CD4-positive, alpha-beta T cell treated with Interferon alpha-2 for 1 hour (primary cell): ENCODE measurements at places on chromosomes 16 and 17.

DNA sequence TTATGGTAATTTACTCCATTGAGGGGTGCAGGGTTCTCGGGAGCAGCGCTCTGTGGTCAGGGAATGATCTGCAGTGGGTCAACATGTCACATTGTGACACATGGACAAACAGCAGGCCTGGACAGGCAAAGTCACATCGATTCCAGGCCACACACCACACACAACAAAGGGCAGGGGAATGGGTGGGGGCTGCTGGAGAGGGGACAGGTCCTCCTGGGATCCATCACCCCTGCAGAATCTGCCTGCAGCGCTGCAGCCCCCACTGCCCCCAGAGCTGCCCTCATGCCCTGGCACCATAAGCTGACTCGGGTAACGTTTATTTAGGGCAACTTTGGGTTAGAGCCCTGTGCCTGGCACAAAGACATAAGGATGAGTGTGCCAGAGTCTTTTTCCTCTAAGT lies 9.1 kb downstream of the PEMT start:
- DNase-seq: no peak

DNA sequence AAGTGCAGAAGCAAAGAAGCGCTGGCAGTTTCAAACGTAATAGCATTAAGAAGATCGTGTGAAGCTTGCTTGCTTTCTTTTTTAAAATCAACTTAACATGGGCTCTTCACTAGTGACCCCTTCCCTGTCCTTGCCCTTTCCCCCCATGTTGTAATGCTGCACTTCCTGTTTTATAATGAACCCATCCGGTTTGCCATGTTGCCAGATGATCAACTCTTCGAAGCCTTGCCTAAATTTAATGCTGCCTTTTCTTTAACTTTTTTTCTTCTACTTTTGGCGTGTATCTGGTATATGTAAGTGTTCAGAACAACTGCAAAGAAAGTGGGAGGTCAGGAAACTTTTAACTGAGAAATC lies 17.4 kb upstream of the RAB11FIP4 start:
- DNase-seq: no peak

DNA sequence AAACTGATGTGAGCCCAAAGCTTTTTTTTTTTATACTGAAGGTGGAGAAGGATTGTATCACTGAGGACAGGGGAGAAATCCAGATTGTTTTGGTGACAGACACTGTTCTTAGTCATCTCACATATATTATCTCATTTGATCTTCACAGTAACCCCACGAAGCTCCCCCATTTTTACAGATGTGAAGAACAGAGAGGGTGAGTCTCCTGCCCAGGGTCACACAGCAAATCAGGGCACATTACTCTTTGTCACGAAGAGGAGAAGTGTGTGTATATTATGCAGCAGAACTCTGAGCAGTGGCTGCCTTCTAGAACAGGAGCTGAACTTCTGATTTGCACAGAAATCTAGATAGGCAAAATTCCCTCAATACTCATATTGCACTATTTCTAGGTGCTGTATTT lies 504.3 kb downstream of the XYLT1 start:
- no peak for DNase-seq

DNA sequence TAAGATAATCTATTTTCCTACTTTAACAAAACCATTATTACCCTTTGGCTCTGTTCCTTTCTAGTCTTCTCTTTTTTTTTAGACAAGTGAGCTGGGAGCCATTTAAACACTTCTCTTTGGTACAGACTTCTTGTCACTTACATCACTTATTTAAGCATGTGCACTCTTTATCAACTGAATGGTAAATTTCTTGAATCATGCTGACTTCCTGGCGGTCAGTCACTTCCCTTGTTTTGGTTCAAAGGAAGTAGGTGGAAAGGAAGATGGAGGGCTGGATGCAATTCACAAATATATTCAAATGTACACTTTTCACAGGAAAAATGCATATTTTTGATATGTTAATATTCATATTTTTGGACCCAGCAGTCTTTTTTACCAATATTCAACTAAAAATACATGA lies 97.1 kb downstream of the ITFG1 start:
- DNase-seq: no peak

- DNase-seq: no peak
Measured at GRCh38 chr16:86676254-86676670, 97.9 kb downstream of the FOXL1 start.

DNA sequence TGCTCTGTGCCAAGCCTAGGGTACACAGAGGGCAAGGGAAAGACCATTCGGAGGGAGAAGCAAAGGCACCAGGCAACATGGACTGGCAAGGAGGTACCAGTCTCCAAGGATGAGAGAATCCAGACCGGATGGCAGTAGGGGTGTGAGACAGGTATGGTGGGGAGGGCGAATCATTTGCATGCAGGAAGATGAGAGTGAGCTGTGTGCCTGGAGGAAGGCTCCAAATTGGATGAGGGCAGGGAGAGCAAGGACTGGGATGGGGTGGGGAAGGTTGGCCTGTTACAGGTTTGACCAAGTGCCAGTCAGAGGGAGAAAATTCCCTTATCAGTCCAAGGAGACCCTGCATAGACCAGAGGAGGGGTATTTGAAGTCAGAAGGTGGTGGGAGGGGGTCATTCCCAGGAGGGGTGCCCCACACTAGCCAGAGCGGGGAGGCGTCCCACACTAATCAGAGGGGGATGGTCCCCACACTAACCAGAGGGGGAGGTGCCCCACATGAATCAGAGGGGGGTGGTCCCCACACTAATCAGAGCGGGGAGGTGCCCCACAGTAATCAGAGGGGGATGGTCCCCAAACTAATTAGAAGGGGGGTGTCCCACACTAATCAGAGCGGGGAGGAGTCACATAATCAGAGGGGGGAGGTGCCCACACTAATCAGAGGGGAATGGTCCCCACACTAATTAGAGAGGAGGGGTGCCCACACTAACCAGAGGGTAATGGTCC lies 737 bp downstream of the CANT1 start:
- DNase-seq: no peak

- no peak for DNase-seq
Measured at GRCh38 chr16:3716831-3717234, 491 bp downstream of the TRAP1 start.

DNA sequence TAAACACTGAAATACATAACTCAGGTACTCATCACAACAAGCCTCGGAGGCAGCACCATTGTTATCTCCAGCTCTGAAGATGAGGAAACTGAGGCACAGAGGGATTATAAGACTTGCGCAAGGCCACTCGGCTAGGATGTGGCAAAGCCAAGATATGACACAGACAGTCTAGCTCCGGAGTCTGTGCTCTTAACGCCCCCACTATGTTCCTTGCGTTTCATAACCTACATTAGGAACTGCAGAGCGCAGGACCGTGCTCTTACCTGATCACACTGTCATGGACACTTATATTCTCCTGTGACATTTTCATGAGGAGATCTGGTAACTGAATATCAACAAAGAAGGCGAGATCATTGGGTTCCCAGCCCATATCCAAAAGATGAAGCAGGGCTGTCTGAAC lies 85.1 kb downstream of the ZZEF1 start:
- DNase-seq: no peak
